ENCODE measurements at places on chromosomes 16 and 17.

GRCh38 chr17:2175294-2175628 lies 120.4 kb downstream of the HIC1 start:
- no peak for DNase-seq

DNA sequence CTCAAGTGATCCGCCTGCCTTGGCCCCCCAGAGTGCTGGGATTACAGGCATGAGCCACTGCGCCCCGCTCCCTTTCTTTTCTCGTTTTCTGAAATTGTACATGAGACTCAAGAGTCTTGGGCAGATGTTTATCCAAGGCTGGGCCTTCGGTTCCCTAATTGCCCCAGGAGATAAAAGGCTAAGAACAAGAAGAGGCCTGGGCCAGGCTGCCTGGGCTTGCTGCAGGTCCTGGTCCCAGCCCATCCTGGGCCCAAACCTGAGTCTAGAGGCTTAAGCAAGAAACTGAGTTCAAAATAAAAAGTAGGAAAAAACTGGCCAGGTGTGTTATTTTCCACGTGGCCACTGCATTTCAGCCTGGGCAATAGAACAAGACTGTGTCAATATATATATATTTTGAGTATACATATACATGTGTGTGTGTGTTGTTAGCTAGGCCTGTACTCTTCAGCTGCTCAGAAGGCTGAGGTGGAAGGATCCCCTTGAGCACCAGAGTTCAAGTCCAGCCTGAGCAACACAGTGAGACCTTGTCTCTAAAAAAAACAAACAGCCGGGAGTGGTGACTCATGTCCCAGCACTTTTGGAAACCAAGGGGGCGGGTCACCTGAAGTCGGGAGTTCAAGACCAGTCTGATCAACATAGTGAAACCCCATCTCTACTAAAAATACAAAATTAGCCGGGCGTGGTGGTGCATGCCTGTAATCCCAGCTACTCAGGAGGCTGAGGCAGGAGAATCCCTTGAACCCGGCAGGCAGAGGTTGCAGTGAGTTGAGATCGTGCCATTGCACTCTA lies 6.8 kb upstream of the CLUH start:
- no peak for DNase-seq

DNA sequence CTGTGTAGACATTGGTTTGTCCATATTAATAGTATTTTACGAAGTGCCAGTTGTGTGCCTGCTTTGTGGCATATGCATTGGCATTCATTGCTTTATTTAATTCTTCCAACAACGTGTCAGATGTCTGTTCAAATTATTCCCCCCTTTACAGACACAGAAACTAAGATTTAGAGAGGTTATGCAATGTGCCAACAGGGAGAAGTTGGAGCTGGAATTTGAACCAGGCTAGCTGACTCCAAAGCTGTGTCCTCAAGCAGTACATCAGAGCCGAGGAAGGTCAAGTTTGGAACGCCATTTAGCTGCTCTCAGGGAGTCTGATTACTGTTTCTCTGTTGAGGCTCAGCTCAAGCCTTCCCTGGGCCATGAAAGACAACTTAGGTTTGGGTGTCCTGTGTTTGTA lies 232.3 kb downstream of the WWOX start:
- no peak for DNase-seq

DNA sequence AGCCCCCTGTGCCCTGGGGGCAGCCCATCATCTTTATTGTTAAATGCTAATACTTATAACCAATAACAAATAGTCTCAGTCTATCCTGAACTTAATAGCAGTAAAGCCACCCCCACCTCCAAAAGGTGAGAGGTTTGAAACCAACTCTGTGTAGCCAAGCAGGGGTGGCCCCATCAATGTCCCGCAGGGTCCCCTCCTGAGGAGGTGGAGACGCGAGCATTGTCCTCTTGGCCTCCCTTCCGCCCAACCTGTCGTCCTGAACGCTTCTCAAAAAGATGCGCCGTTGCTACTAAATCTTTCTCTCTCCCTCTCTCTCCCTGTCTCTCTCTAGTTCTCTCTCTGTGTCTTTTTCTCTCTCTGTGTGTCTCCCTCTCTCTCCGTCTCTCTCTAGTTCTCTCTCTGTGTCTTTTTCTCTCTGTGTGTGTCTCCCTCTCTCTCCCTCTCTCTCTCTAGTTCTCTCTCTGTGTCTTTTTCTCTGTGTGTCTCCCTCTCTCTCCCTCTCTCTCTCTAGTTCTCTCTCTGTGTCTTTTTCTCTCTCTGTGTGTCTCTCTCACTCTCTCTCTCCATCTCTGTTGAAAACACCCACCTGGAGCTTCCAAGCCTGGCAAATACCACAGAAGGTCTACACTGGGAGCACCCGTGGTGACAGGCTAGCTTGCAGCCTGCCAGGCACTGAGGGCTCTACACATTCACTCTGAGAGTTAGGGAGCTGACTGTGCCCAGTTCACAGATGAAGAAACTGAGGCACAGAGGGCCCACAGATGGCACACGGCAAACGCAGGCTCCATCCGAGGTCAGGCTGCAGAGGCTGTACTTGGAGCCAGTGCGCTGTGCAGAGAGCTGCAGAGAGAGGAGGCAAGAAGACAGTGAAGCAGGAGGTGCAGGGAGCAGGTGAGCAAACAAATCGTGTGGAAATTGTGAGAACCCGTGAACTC lies 185.9 kb downstream of the C16orf95 start:
- no peak for DNase-seq

DNA sequence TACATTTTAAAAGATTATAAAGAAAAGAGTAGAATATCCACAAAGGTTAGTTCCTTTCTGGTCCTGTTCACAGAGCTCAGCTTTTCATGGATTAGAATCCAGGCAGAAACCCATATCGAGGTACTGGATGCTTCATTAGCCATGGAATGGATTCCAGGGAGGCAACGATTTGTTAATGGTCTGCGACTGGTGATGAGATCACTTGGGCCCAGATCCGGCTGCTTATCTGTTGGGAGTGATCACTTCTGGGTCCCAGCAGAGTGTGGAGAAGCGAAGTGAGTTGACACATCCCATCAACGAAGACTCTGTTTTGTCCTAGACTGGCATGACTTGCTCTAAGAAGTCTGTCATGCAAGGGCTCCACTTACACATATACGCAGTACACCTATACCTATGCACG lies 165.8 kb downstream of the MAF start:
- DNase-seq = no peak

- DNase-seq = no peak
Measured at GRCh38 chr17:77667478-77667877, 291.0 kb upstream of the TNRC6C start.

DNA sequence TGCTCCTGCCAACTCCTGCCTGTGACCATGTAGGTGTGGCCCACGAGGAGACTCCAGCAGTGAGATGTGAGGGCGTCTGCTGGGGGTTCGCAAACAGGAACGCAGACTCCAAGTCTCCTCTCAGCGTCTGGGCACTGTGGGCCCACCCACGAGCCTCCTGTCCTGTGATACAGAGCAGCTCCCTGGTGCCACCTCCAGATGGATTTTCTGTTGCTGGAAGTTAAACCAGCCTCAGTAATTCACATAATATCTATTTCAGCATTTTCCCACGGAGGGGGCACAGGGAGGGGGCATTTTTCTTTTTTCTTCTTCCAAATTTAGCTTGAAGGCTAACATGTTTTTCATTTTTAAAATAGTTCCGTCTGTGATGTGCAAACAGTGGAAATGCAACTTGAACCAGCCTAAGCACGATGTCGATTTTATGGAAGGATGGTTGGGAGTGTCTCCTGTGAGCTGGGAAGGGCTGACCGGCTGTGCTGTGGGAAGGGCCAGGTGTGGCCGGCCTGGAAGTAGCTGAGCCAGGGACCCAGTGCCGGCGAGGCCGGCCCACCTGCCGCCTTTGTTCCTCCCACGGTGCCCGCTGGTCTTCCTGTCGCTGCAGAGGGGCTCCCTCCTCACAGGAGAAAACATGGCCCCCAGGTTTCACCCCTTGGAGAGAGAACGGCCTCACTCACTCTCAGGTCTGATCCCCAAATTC lies 3.9 kb upstream of the RAB40B start:
- DNase-seq = no peak

DNA sequence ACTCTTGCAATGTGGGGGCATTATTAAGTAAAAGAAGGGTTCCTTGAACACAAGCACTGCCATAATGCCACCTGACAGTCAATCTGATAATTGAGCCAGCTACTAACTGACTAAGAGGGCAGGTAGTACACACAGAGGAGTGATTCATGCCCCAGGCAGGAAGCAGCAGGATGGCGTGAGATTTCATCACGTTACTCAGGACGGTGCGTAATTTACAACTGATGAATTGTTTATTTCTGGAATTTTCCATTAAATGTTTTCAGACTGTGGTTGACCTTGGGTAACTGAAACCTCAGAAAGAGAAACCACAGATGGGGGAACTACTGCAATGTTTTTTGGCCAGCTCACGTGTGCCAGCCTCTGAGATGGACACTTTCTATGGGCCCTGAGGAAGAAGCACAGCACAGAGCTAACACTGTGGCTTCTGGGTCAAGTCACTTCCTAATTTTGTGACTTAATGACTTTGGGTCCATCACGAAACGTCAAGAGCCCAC lies 46.7 kb downstream of the C17orf67 start:
- no peak for DNase-seq

DNA sequence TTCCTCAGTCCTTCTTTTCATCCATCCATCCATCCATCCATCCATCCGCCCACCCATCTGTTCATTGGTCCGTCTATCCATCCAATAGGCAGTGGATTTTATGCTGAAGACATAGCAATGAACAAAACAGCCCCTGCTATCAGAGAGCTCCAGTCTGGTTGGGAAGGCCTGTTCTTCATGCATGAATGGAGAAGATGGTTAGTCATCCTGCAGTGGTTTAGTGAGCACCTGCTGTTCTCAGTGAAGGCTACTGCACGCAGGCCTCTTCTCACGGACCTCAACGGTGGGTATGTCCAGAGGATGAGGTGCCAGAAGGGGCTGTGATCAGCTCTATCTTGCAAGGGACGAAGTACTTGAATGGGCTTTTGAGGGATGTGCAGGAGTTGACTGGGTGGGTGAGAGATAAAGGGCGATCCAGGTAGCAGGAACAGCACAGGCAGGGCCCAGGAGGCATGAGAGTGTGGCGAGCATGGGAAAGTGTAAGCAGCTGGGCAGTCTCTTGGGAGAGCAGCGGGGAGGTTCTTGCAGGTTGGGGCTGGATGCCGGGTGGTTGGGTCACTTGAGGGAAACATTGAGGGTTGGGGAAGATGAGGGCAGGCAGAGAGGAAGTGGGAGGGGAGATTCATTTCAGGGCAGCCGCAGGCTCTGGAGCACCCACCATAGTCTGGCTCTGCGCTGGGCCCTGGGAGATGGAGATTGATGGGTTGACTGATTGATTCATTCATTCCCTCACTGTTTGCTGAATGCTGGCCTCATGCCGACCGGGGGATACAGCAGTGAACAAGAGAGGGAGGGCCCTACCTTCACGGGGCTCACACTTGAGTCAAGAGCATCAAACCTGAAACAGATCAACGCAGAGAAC lies 115.0 kb upstream of the CIBAR2 start:
- no peak for DNase-seq

DNA sequence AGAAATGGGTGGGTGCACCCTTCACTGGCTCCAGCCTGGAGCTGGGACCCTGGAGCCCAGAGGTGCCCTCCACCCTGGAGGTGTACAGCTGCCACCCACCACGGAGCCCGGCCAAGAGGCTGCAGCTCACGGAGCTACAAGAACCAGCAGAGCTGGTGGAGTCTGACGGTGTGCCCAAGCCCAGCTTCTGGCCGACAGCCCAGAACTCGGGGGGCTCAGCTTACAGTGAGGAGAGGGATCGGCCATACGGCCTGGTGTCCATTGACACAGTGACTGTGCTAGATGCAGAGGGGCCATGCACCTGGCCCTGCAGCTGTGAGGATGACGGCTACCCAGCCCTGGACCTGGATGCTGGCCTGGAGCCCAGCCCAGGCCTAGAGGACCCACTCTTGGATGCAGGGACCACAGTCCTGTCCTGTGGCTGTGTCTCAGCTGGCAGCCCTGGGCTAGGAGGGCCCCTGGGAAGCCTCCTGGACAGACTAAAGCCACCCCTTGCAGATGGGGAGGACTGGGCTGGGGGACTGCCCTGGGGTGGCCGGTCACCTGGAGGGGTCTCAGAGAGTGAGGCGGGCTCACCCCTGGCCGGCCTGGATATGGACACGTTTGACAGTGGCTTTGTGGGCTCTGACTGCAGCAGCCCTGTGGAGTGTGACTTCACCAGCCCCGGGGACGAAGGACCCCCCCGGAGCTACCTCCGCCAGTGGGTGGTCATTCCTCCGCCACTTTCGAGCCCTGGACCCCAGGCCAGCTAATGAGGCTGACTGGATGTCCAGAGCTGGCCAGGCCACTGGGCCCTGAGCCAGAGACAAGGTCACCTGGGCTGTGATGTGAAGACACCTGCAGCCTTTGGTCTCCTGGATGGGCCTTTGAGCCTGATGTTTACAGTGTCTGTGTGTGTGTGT lies 46.8 kb downstream of the IL21R start:
- no peak for DNase-seq

- DNase-seq = no peak
Measured at GRCh38 chr17:81443269-81443668, 48.0 kb downstream of the BAHCC1 start.

GRCh38 chr16:78761427-78761826 lies 662.0 kb downstream of the WWOX start:
- peak; percentile 35 for DNase-seq

DNA sequence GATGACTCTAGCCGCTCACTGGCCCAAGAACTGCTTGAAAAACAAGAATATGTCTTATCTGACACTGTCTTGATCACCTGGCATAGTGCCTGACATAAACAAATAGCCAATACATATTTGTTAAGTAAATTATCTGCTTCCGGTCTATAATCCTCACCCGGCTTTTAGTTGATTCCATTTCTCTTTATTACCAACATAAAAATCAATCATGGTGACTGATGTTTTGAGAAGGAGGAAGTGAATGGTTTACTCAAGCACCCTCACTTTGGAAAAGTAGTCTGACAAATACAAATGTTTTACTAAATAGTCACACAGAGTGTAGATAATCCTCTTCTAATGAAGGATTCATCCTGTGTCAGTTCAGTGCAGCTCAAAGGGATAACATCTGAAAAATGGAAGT lies 47.0 kb downstream of the SKAP1 start:
- DNase-seq = no peak

DNA sequence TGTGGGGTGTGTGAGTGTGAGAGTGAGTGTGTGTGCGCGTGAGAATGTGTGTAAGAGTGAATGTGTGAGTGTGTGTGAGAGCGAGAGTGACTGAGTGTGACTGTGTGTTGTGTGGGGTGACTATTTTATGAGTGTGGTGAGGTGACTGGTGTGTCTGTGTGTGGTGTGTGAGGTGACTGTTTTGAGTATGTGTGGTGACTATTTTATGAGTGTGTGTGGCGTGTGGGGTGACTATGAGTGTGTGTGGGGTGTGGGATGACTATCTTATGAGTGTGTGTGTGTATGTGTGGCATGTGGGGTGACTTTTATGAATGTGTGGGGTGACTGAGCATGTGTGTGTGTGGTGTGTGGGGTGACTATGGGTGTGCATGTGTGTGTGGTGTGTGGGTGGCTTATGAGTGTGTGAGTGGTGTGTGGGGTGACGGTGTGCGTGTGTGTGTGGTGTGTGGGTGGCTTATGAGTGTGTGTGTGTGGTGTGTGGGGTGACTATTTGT lies 152.9 kb upstream of the PLCG2 start:
- DNase-seq = no peak

DNA sequence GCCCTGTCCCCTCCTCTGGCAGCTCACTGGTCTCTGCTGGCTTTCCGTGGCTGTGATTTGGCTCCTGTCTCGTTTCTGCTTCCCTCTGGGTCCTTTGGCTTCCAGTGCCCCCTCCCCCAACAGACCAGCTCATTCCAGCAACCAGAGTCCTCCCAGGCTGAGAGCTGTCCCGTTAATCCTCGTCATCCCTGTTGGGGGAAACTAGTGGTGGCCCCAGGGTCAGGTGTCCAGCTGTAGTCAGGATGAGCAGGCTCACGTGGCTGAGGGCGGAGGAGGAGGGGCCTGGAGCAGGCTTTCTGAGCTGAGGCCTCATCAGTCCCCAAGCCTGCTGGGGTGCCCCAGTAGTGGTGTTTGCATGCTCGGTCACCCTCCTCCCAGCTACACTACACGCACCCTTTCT lies 10.7 kb upstream of the CBX4 start:
- no peak for DNase-seq

Measured in neuronal stem cell (in vitro differentiated cells).